ENCODE measurements at places on chromosomes 5 and 9. TPM values are rescaled to one million over a fixed set of nuclear protein-coding genes. Genes with fewer than 3 reads are reported as not detected.

MARCHF11 gene
- total RNA-seq, result not detected

NR5A1 gene
- total RNA-seq, result not detected

NRG2 gene
- 1.1 TPM for total RNA-seq

ADAMTS6 gene
- total RNA-seq, result 20.6 TPM

PFDN1 gene
- 146 TPM for total RNA-seq

TXNDC8 gene
- not detected for total RNA-seq

TRIP13 gene
- total RNA-seq, result 61.4 TPM

ECM2 gene
- not detected for total RNA-seq

MED27 gene
- 25.7 TPM for total RNA-seq

SSBP2 gene
- 5.9 TPM for total RNA-seq

IL4 gene
- not detected for total RNA-seq

PRDM9 gene
- total RNA-seq, result not detected

PCDHB16 gene
- 0.25 TPM for total RNA-seq

C5orf63 gene
- 5.9 TPM for total RNA-seq

TPRN gene
- total RNA-seq, result 6.9 TPM

AGXT2 gene
- total RNA-seq, result not detected

ANKRD31 gene
- not detected for total RNA-seq

OGN gene
- total RNA-seq, result not detected

KCNV2 gene
- total RNA-seq, result not detected

MOB3B gene
- 0.30 TPM for total RNA-seq

PCDHA11 gene
- under 0.01 TPM for total RNA-seq

DOCK8 gene
- 3.0 TPM for total RNA-seq

LCN15 gene
- total RNA-seq, result 1.6 TPM

NDUFS6 gene
- 70.3 TPM for total RNA-seq

OMD gene
- not detected for total RNA-seq

PNPLA7 gene
- total RNA-seq, result 0.34 TPM

PCDHA13 gene
- total RNA-seq, result not detected

KIF20A gene
- 78.7 TPM for total RNA-seq

NIM1K gene
- not detected for total RNA-seq

OR1J2 gene
- not detected for total RNA-seq

ATG10 gene
- total RNA-seq, result 7.4 TPM

SH3GL2 gene
- 0.07 TPM for total RNA-seq

TAF11L10 gene
- total RNA-seq, result not detected

IFNA10 gene
- total RNA-seq, result not detected

PCDHGB4 gene
- 4.2 TPM for total RNA-seq

ISL1 gene
- not detected for total RNA-seq

TEK gene
- 79.5 TPM for total RNA-seq

PCDHGA5 gene
- total RNA-seq, result 0.53 TPM

MYMK gene
- not detected for total RNA-seq

RANBP17 gene
- 2.9 TPM for total RNA-seq

SMIM33 gene
- total RNA-seq, result not detected

LCN6 gene
- not detected for total RNA-seq

PCDHA9 gene
- 0.13 TPM for total RNA-seq

IL17B gene
- not detected for total RNA-seq

COL27A1 gene
- 5.5 TPM for total RNA-seq

DNAI1 gene
- total RNA-seq, result not detected

ZNF366 gene
- total RNA-seq, result 16.4 TPM

POLR3G gene
- 16.7 TPM for total RNA-seq

Measured in mammary microvascular endothelial cell (primary cell).